ENCODE measurements at places on chromosomes 7 and 10. TPM values are rescaled to one million over a fixed set of nuclear protein-coding genes. Genes with fewer than 3 reads are reported as not detected.

The SPDYE16 gene
- total RNA-seq, result 0.78 TPM

The ZNF804B gene
- not detected for total RNA-seq

The NAMPT gene
- 25.0 TPM for total RNA-seq

The TAS2R41 gene
- 3.4 TPM for total RNA-seq

The LEP gene
- total RNA-seq, result not detected

The ADCYAP1R1 gene
- not detected for total RNA-seq

The GPR26 gene
- not detected for total RNA-seq

The TCAF1 gene
- total RNA-seq, result 16.8 TPM

The MKI67 gene
- 0.19 TPM for total RNA-seq

The RBP4 gene
- not detected for total RNA-seq

The MMP21 gene
- total RNA-seq, result 0.32 TPM

The PCBD1 gene
- total RNA-seq, result 10.7 TPM

The DNAJC12 gene
- not detected for total RNA-seq

The PPIF gene
- total RNA-seq, result 20.6 TPM

The ZNF736 gene
- 54.2 TPM for total RNA-seq

The OGA gene
- total RNA-seq, result 321 TPM

The FKBP6 gene
- not detected for total RNA-seq

The LRCH4 gene
- total RNA-seq, result 407 TPM

The DYNC1I1 gene
- not detected for total RNA-seq

The SEMA3C gene
- not detected for total RNA-seq

The AKR1C2 gene
- total RNA-seq, result not detected

The BRAT1 gene
- total RNA-seq, result 27.4 TPM

The PDE6C gene
- not detected for total RNA-seq

The CTBP2 gene
- total RNA-seq, result 0.05 TPM

The DPCD gene
- 1.3 TPM for total RNA-seq

The COL28A1 gene
- 0.43 TPM for total RNA-seq

The LRRC4 gene
- 0.57 TPM for total RNA-seq

The CPSF4 gene
- total RNA-seq, result 45.7 TPM

The GTF2IRD1 gene
- 2.7 TPM for total RNA-seq

The WNT8B gene
- total RNA-seq, result 0.44 TPM

The CSGALNACT2 gene
- 50.4 TPM for total RNA-seq

The TMEM270 gene
- not detected for total RNA-seq

The HHEX gene
- total RNA-seq, result 0.27 TPM

The EPO gene
- not detected for total RNA-seq

The MBL2 gene
- not detected for total RNA-seq

The CHN2 gene
- total RNA-seq, result 5.0 TPM

The DENND2A gene
- total RNA-seq, result not detected

The PLEKHS1 gene
- total RNA-seq, result not detected

The CNNM1 gene
- total RNA-seq, result 0.33 TPM

The TMEM140 gene
- total RNA-seq, result 20.4 TPM

The NPTX2 gene
- total RNA-seq, result not detected

The ETV1 gene
- total RNA-seq, result not detected

The GIMAP5 gene
- total RNA-seq, result 58.7 TPM

The CLDN15 gene
- total RNA-seq, result 22.7 TPM

The AQP1 gene
- total RNA-seq, result 0.19 TPM

The FAM25G gene
- not detected for total RNA-seq

The RARRES2 gene
- total RNA-seq, result 0.38 TPM

The AKR1C1 gene
- total RNA-seq, result 1.9 TPM

The UCMA gene
- not detected for total RNA-seq
